Stimulated activated CD4-positive, alpha-beta T cell treated with anti-CD3 and anti-CD28 coated beads, Interleukin-15, amount 100 ng/mL, for 1 hour (primary cell): ENCODE measurements at places on chromosomes 4 and X.

DNA sequence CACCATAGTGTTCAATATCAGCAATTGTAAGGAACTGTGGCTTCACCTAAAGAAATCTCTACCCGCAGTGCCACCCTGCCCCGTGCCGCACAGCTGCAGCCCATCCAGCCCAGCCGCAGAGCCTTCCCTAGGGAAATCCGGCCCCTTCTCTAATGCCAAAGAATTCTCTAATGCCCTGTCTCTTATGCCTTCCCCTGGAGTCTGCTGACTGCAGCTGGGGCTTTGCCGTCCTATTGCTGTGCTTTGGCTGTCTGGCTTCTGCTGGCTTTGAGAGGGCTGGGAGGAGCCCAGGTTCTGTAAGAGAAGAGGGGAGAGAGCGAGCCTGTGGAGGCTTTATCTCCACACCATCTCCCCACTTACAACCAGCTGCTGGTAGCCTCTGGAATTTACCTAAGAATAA is 85.9 kb upstream of the HELT start:
- DNase-seq, result no peak

- DNase-seq, result no peak
Observed at GRCh38 chr4:78529569-78530209, 21.9 kb upstream of the ANXA3 start.

GRCh38 chrX:13373431-13374187 is 53.8 kb upstream of the ATXN3L start:
- no peak for DNase-seq

- DNase-seq, result no peak
Observed at GRCh38 chr4:26916195-26916594, 55.6 kb downstream of the STIM2 start.

- DNase-seq, result no peak
Observed at GRCh38 chr4:2071912-2072867, 13.1 kb downstream of the NAT8L start.

GRCh38 chr4:137614491-137614890 is 82.2 kb upstream of the PCDH18 start:
- DNase-seq, result no peak

- no peak for DNase-seq
Observed at GRCh38 chr4:44494810-44495701, 46.4 kb upstream of the KCTD8 start.

DNA sequence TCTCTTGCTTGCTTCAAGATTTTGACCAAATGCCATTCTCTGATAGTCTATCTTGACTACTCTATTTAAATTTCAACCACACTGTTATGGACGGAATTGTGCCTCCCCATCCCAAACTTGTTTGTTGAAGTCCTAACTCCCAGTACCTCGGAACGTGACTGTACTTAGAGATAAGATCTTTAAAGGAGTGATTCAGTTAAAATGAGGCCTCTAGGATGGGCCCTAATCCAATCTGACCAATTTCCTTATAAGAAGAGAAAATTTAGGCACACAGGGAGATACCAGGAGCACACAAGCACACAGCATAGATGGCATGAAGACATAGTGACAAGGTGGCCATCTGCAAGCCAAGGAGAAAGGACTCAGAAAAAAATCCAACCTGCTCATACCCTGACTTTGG is 269.9 kb downstream of the KCNIP4 start:
- DNase-seq, result no peak

- DNase-seq, result no peak
Observed at GRCh38 chr4:75566911-75567310, 11.0 kb downstream of the ODAPH start.

- no peak for DNase-seq
Observed at GRCh38 chr4:20626326-20627005, 73.8 kb upstream of the PACRGL start.

DNA sequence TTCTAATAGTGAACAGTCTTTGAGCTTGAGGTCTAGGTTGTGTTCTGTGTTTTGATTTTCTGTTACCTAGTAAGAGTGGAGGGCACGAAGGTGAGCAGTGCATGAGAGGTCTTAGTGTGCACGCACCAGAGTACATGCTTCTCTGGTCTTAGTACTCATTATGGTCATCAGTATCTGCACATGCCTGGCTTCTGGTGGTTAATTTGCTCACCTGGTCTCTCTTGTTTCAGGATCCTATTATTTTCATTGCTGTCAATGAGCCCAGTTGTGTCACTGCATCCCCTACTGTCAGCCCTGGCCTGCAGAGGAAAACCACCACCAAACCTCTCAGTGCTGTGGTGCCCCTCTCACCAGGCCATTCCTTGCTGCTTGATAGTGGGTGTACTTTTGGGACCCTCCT is 54.8 kb downstream of the NSUN7 start:
- no peak for DNase-seq

GRCh38 chr4:80139671-80140070 is 57.6 kb upstream of the PRDM8 start:
- DNase-seq, result no peak

GRCh38 chrX:74490247-74490646 is 69.0 kb downstream of the SLC16A2 start:
- no peak for DNase-seq

DNA sequence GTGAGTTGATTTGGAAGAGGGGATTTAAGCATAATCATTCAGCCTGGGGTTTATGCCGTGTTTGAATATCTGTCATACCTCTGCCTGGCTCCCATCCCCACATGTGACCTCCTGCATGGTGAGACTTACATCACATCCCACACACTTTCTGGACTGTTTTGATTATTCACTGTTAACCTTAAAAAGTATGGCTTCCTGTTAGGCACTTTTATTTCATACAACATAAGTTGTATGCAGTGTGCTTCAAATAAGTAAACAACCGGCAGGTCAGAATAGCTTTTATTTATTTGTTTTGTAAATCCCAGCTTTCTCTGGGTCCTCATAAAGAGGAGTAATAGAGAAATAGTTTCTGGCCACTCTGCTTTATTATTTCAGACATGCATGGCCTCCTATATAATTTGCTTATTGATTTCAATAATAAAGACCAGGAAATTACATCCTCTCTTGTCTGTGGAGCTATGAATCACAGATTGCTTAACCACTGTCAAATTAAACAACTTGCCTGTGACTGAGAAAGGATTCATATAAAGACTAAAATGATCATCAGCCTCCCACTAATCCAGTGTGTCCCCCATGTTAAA is 376.8 kb upstream of the ZFP42 start:
- DNase-seq, result no peak

DNA sequence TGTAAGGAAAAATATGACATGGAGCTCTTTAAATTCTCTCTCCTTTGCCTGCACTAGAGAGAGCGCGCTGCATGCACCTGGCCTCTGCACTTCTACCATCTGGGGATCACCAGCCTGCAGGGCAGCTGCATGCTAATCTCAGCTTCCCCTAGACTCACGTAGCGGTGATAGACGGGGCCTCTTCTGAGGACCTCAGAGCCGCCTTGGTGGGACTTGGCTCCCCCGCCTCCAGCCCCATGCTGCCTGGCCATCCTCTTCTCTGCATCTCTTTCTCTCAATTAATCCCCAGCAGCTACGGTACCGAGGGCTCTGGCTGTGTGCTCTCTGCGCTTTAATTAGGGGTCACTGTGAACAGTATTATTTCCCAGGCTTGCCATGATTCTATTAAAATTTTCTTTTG is 52.8 kb upstream of the PSAPL1 start:
- DNase-seq, result no peak

GRCh38 chrX:77962068-77962902 is 7.2 kb downstream of the PGAM4 start:
- DNase-seq, result no peak

DNA sequence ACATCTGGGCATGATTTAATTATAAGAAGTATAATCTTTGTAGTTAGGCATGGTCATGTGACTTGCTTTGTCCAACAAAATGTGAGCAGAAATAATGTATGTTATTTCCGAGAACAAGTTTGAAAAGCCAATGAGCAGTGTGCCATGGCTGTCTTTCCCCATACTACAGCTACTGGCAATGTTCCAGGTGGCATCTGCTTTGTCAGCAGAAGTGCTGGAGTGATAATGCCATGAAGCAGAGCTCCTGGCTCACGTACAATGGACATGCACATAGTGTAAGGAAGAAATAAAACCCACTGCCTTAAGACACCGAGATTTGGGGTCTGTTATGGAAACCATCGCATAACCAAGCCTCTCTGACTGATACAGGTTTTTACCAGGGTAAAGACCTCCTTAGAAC is 212.6 kb upstream of the RASGEF1B start:
- no peak for DNase-seq

GRCh38 chr4:60953826-60954225 is 246.3 kb upstream of the ADGRL3 start:
- no peak for DNase-seq

DNA sequence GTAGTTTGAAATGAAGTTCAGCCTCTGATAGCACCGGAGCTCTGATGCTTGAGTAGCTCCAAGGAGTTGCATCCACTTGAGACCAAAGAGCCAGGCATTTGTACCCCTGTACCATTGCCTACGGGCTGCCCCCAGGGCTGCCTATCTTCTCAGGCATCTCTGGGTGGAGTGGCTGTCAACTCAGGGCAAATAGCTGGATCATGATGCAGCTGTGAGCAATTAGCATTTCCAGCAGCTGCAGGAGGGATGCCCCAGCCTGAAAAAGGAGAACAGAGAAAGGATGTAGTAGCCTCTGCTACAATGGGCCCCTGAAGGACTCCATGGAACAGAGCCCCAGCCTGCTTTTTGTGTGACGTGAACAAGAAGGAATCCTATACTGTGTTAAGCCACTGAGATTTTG is 492.6 kb downstream of the BCOR start:
- DNase-seq, result no peak

- no peak for DNase-seq
Observed at GRCh38 chr4:2393353-2394270, 24.8 kb downstream of the ZFYVE28 start.

- no peak for DNase-seq
Observed at GRCh38 chr4:85427123-85427522, 47.8 kb upstream of the ARHGAP24 start.
